Stimulated activated CD8-positive, alpha-beta memory T cell treated with anti-CD3 and anti-CD28 coated beads, Interleukin-4, amount 100 ng/mL, for 1 hour (primary cell): ENCODE measurements at places on chromosomes 5 and 9.

- DNase-seq: no peak
These were observed 659.3 kb downstream of the ACTL7B start for GRCh38 chr9:108196332-108197007.

GRCh38 chr9:120299785-120300184 lies 280.2 kb downstream of the CDK5RAP2 start:
- no peak for DNase-seq

DNA sequence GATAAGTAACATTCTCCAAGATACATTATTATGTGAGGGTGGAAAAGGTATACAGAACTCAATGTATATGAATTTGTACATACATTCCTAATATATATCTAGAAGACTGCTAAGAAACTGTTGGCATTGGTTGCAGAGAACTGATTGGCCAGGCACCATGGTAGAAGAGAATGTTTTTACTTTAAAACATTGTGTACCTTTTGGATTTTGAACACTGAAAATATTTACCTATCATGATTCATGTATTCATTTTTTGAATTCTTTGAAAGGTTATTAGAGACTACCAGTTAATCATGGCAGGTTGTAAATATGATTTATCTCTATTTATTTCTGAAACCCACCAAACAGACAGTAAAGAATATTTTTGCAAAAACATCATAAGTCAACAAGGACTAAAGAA lies 41.2 kb upstream of the ADRB2 start:
- no peak for DNase-seq

GRCh38 chr5:126100767-126101166 lies 322.4 kb upstream of the GRAMD2B start:
- no peak for DNase-seq

- no peak for DNase-seq
These were observed 30.4 kb downstream of the GNG10 start for GRCh38 chr9:111691672-111692329.

GRCh38 chr5:105101577-105101976 lies 1539.0 kb upstream of the NUDT12 start:
- DNase-seq: no peak

DNA sequence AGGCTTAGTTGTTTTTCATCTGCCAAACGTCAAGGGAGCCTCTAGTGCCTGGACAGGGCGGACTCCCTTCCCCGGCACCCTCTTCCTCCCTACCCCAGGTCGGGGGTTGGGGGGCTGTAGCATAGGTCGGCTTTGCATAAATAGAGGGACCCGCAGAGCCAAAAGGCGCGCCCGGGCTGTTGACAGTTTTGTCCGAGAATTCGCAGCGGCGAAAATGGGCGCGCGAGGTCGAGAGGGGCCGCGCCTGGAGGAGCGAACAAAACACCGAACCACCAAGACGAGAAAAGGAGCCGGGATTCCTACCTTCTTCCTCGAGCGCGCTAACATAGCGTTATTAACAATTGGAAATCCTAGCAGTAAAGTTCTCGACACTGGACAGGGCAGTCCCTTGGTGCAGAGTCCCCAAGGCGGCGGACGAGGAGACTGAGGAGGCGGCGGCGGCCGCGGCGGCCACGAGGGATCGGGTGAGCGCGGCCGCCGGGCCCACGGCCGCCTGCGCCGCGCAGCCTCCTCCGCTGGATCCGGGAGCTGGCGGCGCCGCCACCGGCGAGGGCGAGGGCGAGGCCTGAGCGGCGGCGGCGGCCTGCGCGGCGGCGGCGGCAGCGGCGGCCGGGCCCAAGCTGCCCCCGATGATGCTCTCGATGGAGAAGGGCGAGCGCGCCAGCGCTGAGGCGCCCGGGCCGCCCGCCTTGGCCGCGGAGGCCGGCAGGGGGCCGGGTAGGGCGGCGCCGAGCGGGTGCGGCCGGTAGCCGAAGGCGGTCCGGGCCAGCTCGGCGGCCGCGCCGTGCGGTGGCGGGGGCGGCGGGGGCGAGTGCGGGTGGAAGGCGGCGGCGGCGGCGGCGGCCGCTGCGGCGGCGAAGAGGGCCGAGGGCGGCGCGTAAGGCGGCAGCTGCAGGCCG lies 1.7 kb downstream of the FOXD1 start:
- DNase-seq: no peak

- no peak for DNase-seq
These were observed 143.8 kb downstream of the HSD17B3 start for GRCh38 chr9:96158147-96158546.

DNA sequence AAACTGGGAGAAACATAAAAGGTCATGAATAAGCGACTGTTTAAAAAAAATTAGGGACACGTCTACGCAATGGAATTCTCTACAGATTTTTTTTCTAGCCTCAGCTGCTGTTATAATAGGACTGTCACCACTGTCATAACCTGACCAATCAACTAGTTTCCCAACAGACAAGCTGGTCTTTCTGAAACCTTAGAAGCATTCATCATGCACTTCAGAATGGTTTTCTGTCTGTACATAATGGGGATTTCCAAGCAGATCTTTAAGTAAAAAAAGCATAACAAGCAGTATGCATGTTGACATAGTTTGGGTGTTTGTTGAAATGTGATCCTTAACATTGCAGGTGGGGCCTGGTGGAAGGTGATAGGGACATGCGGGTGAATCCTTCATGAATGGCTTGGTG lies 58.3 kb upstream of the SEMA6A start:
- DNase-seq: no peak

DNA sequence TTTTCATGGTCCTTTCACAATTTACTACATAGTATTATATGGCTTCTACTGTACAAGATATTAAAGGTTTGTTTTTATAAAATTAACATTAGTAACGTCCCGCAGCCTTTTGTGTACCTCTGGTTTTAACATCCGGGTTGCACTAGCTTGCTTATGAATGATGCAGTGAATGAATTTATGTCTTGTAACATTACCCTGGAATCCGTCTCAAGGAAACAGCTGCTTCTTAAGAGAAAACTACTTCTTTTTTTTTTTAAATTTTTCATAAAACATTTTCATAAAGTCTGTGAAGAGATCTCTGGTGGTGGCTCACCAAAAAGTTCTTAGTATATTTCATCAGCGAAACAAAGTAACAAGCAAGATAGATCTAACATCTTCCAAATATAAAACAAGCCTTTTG lies 23.6 kb downstream of the MARCHF3 start:
- DNase-seq: no peak

DNA sequence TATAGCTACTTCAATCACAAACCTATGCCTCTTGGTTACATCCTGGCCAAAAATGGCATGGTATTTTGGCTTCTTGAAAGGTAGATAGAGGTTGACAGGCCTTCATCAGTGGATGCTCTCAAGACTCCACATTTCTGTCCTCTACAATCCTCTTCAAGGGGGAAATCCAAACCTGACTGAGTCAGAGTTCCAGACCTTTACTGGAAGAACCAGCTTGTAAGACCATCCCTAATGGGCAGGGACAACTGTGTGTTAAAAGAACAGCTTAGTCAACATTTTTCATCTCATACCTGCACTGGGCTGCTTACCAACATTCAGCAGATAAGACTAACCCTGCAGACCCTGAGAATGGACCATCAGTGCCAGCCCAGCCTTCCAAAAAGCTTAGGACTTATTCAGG lies 155.7 kb downstream of the CDK5RAP2 start:
- DNase-seq: no peak

DNA sequence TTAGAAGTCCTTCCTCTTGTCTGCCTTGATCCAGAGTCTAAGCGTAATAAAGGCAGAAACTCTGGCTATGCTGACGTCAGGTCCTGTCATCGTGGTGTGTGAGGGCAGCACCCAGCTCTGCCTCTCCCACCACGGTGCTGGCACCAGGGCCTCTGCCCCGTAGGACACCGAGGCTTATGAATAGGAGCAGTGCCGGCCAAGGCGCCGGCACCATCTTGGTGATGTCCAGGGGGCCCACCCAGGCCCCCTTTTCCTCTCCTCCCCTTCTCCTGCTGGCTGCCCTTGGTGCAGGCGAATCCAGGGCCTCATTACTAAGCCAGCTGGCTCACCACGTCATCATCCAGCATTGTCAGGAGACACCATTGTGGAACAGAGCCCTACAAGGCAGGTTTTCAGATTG lies 252.3 kb downstream of the FANCC start:
- no peak for DNase-seq

- no peak for DNase-seq
These were observed 516.6 kb upstream of the CLINT1 start for GRCh38 chr5:158375531-158375930.

DNA sequence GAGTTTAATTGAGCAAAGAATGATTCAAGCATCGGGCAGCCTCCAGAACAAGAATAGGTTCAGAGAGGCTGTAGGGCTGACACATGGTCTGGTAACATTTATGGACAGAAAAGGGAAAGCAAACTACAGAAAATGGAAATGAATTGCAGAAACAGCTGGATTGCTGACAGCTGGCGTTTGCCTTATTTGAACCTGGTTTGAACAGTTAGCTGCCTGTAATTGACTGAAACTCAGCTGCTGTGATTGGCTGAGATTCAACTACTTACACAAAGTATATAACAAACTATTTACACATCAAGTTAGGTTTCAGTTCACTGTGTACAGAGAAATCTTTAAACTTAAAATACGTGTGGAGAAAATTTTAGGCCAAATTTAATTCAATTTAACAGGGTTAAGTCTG lies 441.7 kb downstream of the PRELID2 start:
- no peak for DNase-seq

GRCh38 chr5:72208324-72208926 lies 101.2 kb downstream of the MAP1B start:
- no peak for DNase-seq

- DNase-seq: no peak
These were observed 10.1 kb downstream of the EEIG1 start for GRCh38 chr9:127970401-127971313.

- DNase-seq: no peak
These were observed 241.9 kb upstream of the TLE4 start for GRCh38 chr9:79329861-79330260.
